ENCODE measurements at places on chromosomes 12 and 14. TPM values are rescaled to one million over a fixed set of nuclear protein-coding genes. Genes with fewer than 3 reads are reported as not detected.

CMA1 gene
- total RNA-seq: not detected

MYRFL gene
- not detected for total RNA-seq

SOAT2 gene
- total RNA-seq: 0.11 TPM

RFLNA gene
- total RNA-seq: 5.2 TPM

TCP11L2 gene
- 65.3 TPM for total RNA-seq

KIF5A gene
- under 0.01 TPM for total RNA-seq

RIPK3 gene
- total RNA-seq: 180 TPM

KRT2 gene
- total RNA-seq: not detected

LALBA gene
- not detected for total RNA-seq

PMEL gene
- total RNA-seq: 0.32 TPM

MTA1 gene
- 46.3 TPM for total RNA-seq

OTX2 gene
- not detected for total RNA-seq

DAO gene
- not detected for total RNA-seq

KRT72 gene
- not detected for total RNA-seq

SLC7A7 gene
- 6.1 TPM for total RNA-seq

WASHC4 gene
- total RNA-seq: 128 TPM

SMIM41 gene
- 0.39 TPM for total RNA-seq

RFX4 gene
- total RNA-seq: not detected

HNF1A gene
- total RNA-seq: not detected

ITGA7 gene
- total RNA-seq: 17.9 TPM

PAN2 gene
- total RNA-seq: 17.4 TPM

TRIM9 gene
- 2.7 TPM for total RNA-seq

KLRC1 gene
- not detected for total RNA-seq

KLHDC1 gene
- 4.6 TPM for total RNA-seq

SPX gene
- total RNA-seq: 4.8 TPM

KCNC2 gene
- not detected for total RNA-seq

ATP23 gene
- total RNA-seq: 9.1 TPM

SMCO3 gene
- total RNA-seq: 0.11 TPM

CMTM5 gene
- 0.22 TPM for total RNA-seq

CELA1 gene
- total RNA-seq: not detected

KLRG1 gene
- total RNA-seq: 0.22 TPM

IRAK3 gene
- total RNA-seq: 28.3 TPM

DPPA3 gene
- total RNA-seq: not detected

KCNJ8 gene
- 0.22 TPM for total RNA-seq

SOX5 gene
- total RNA-seq: 86.2 TPM

ACOT6 gene
- total RNA-seq: not detected

NINJ2 gene
- 5.6 TPM for total RNA-seq

PLEKHA5 gene
- total RNA-seq: 25.5 TPM

ALX1 gene
- not detected for total RNA-seq

TAS2R50 gene
- total RNA-seq: 5.7 TPM

PUS7L gene
- total RNA-seq: 30.8 TPM

RHOF gene
- 18.6 TPM for total RNA-seq

SERPINA10 gene
- not detected for total RNA-seq

TMEM63C gene
- not detected for total RNA-seq

GPR84 gene
- under 0.01 TPM for total RNA-seq

JDP2 gene
- 122 TPM for total RNA-seq

GALC gene
- total RNA-seq: 15.0 TPM

PRPF40B gene
- 9.7 TPM for total RNA-seq

KITLG gene
- 14.9 TPM for total RNA-seq

COCH gene
- total RNA-seq: 0.13 TPM

CLEC9A gene
- not detected for total RNA-seq

NELL2 gene
- not detected for total RNA-seq

KERA gene
- total RNA-seq: not detected

PLEK2 gene
- not detected for total RNA-seq

Measured in articular chondrocyte of knee joint (primary cell).